LNCaP clone FGC (cell line): ENCODE measurements at places on chromosomes 1 and 21.
A peak's percentile ranks its signal among the peaks of the same experiment; 100 is the strongest.

DNA sequence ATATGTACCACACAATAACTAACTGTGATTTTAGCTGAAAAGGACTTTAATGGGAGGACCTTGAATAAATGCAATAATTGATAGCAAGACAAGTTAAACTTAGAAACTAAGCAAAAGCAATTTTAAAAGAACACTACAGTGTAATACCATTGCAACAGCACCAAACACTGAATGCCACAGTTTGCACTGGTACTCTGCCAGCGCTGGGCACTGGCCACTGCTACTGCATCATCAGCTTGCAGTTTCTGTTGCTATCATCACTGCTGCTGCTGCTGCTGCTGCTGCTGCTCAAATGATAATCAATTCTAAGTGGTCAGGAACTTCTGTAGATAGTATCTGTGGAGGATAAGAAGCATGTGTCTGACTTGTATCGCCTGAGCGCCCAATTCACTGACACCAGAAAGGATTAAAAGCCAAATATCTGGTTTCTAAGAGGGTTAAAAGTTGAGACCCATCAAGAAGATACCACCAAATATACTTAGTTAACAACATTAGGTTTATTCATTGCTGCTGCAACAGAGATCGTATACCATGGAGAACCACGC is 306.9 kb downstream of the LRRC40 start:
- no peak for DNase-seq

DNA sequence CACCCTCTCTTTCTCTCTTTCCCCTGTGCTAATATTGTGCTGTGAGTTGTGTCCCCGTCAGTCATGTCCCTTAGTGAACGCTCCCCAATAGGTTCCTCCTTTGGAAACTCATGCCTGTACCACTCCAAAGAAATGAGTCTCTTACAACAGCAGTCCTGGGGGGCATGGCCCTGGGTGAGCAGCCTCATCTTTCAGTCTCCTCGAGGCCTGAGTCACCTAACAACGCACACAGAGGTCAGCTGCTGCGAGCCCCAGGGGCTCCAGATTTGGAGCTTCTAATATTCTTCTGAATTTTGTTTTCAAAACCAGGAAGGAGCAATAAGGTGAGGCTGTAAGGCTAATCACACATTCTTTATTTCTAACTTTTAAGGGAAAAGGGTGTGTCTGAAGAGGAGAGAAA is 30.5 kb upstream of the ZBTB8A start:
- DNase-seq = no peak

- no peak for DNase-seq
These were observed 11.3 kb downstream of the SYTL1 start for GRCh38 chr1:27353166-27353565.

- DNase-seq = no peak
These were observed 349.5 kb downstream of the TGFB2 start for GRCh38 chr1:218694636-218695035.

DNA sequence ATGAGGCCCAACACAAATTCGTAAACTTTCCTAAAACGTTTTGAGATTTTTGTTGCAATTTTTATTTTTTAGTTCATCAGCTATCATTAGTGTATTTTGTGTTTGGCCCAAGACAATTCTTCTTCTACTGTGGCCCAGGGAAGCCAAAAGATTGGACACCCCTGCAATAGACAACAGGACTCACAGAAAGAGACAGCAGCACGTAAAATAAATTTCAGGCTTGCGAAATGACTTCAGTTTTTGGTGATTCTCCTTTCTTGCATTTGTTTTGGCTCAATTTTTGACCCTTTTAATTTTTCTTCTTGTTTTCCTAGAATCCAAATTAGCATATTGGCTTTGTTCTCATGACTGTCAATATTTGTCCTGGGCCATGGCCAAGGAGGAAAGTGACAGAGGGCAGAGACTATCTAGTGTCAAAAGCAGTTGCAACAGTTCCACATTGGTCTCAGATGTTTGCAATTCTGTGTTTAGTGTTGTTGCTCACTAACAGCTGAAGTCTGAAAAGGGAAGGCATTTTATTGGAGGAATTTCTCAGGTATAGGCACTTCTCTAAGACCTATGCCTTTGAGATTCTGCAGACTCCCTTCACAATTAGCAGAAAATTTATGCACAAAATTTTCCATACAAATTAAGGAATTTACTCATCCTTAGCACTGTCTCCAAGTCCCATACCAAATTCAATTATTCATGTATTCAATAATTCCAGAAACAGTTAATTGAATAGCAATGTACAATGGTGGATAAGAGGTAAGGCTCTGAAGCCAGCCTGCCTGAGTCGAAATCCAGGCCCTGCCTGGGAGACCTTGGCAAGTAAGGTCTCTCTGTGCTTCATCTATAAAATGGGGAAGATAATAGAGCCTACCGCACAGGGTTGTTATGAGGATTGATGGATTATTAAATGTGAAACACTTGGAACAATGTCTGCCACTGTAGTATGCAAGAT is 160.9 kb upstream of the IVNS1ABP start:
- DNase-seq = peak; percentile 81

GRCh38 chr1:221276896-221277409 is 397.7 kb downstream of the HLX start:
- DNase-seq = no peak

- no peak for DNase-seq
These were observed 21.2 kb downstream of the MEF2D start for GRCh38 chr1:156479093-156480015.

DNA sequence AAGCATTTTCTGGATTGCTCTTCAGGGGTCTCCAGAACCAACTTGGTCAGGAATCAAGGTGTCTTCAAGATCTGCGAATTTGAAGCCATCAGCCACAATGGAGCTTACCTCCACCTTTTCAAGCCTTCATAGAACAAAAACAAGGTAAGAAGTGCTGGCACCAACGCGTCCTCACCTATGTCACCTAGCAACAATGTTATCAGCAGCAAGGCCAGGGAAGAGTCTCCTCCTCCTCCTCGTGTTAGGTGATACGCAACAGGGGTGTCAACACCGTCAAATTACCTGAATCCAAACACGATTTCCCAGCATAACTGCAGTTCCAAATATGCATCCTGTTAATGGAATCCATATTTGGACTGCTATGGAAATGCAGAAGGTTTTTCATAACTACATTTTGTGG is 4.1 kb upstream of the TIAM1 start:
- DNase-seq = no peak

GRCh38 chr1:17272646-17273045 is 23.7 kb downstream of the PADI3 start:
- DNase-seq = no peak

DNA sequence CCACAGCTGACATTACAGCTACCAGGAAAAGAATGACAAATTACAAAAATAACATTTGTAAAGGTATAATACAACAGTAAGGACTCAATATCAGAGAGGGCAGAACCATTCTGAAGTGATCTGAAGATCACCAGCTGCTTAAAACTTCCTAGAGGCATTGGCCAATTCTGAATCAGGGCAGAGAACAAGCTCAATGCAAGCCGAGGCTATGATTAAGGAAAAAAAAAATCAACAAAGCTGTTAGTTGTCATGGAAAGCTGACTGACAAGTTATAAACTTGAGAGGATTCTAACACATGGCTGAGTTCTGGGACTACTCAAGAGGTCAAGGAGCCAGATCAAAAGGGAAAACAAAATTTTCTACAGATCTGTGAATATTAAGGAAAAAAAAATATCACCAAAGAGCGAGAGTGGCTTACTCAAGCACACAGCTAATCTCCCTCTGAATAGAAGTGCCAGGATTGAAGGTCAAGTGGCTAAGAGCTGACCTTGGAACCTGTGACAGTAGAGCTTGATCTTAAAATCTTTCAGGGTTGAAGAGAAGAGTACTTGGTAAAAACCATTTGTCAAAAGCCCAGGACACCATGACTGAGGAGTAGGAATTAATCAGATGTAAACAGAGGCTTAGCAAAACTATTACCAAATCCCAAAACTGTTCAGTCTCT is 383.4 kb downstream of the USP25 start:
- DNase-seq = no peak

DNA sequence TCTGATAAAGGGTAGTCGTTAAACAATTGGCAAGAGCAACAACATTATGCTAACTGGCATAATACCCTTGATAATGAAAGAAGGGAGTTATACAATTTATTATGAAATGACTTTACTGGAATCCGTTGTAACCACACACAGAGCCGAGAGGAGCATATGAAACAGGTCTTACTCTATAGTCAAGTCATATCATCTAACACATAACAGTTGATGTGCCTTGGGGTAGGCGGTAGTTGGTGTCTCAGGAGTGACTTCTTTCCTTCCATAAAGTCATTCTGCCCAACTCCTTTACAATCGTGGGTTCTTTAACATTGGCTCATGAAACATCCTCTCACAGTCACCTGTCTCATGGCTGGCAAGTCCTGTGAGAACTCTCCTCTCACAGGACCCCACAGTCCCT is 225.2 kb downstream of the LTN1 start:
- no peak for DNase-seq

DNA sequence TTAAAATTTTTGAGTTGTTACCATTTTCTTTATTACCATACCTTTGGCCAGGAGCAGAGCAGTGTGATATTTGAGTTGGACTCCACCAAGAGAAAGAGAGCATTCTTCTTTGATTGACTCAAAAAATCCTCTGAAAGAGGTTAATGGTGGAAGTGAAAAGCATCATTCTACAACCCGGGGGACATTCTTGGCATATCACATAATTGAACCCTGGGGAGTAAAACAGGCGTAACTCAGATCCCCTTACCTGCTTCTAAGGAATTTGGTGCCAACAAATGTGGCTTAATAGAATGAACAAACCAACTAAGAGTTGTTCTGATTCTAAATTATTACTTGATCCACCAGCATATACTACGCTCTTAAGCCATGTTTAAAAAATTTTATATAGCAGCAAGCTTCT is 351.1 kb upstream of the DEPDC1 start:
- no peak for DNase-seq

- DNase-seq = no peak
These were observed 45.6 kb upstream of the TMEM61 start for GRCh38 chr1:54934869-54935268.

DNA sequence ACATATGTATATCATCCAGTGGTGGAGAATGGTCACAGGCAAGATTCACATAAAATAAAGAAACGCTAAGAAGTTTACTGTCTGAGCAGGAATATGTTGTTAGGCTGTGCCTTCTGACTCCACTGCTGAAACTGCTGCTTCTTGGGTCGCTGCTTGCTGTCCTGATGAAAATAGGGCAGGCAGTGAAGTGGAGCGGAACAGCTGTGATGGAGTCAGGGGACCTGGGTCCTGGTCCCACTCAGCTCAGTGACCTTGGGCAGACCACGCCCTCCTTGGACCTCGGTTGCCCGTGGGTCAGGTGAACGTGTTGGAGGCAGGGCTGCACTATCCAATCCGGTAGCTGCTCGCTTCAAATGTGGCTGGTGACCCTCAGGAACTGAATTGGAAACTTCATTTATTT is 33.4 kb upstream of the IFFO2 start:
- no peak for DNase-seq

- DNase-seq = no peak
These were observed 3.3 kb upstream of the S1PR1 start for GRCh38 chr1:101233495-101233894.

DNA sequence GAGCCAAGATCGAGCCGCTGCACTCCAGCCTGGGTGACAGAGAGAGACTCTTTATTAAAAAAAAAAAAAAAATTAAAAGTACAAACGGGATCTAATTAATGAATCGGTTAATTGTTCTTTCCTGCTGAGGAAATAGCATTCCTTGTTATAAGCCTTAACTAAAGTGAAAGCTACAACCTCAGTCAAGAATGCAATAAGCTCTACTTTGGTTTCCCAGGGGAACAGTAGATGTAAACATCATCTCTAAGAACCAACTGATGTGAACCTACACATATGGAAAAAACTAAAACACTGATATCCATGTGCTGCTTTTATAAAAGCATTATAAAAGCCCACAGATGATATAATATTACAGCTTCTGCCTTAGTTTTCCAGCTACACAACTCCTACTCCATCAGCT is 41.9 kb downstream of the LPGAT1 start:
- no peak for DNase-seq

DNA sequence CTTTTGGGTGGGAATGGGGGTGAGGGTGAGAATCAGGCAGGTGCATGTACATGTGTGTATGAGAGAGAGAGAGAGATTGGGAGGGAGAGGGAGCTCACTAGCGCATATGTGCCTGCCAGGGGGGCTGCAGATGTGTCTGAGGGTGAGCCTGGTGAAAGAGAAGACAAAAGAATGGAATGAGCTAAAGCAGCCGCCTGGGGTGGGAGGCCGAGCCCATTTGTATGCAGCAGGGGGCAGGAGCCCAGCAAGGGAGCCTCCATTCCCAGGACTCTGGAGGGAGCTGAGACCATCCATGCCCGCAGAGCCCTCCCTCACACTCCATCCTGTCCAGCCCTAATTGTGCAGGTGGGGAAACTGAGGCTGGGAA is 95.0 kb downstream of the EPHB2 start:
- no peak for DNase-seq

GRCh38 chr1:29318724-29319123 is 82.4 kb downstream of the PTPRU start:
- DNase-seq = no peak

GRCh38 chr1:56227401-56227800 is 352.0 kb downstream of the PLPP3 start:
- DNase-seq = no peak

DNA sequence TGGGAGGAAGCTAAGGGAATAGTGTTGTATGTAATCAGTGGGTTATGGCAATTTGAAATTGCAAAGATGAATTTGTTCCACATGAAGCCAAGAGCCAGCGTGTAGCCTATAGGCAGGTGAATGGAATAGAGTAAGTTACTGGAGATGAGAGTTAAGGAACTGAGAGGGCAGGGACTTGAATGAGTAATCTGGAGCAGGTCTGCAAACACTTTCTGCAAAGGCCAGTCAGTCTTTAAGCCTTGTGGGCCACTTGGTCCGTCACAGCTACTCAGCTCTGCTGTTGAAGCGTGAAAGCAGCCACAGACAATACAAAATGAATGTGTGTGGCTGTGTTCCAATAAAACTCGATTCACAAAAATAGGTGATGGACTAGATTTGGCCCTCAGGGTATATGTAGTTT is 29.2 kb downstream of the SZT2 start:
- no peak for DNase-seq

GRCh38 chr1:160707236-160708064 is 4.2 kb downstream of the CD48 start:
- DNase-seq = no peak

- no peak for DNase-seq
These were observed 117.3 kb upstream of the KLHDC7A start for GRCh38 chr1:18363436-18363835.

- no peak for DNase-seq
These were observed 19.7 kb downstream of the OPTC start for GRCh38 chr1:203513585-203514031.

- DNase-seq = no peak
These were observed 30.7 kb downstream of the SLC1A7 start for GRCh38 chr1:53111693-53112092.

DNA sequence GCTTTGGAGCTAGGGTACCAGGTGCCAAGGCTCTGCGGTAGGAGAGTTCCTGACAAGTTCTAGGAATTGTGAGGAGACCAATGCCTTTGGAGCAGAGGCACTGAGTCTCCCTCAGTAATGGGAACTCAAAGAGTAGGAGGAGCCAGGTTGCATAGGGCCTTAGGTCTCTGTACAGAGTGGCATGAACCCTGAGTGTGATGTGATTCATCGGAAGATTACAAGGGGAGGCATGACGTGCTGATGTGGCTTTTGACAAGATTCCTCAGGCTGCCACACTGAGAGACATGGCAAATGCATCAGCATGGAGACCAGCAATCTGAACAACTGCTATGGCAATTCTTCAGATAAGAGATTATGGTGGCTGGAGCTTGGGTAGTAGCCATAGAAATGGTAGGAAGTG is 94.6 kb upstream of the SLC44A3 start:
- DNase-seq = no peak
